ENCODE measurements at places on chromosomes 3 and 15.

- DNase-seq, result peak; percentile 44
These were observed 13.5 kb downstream of the BFSP2 start for GRCh38 chr3:133413161-133414020.

DNA sequence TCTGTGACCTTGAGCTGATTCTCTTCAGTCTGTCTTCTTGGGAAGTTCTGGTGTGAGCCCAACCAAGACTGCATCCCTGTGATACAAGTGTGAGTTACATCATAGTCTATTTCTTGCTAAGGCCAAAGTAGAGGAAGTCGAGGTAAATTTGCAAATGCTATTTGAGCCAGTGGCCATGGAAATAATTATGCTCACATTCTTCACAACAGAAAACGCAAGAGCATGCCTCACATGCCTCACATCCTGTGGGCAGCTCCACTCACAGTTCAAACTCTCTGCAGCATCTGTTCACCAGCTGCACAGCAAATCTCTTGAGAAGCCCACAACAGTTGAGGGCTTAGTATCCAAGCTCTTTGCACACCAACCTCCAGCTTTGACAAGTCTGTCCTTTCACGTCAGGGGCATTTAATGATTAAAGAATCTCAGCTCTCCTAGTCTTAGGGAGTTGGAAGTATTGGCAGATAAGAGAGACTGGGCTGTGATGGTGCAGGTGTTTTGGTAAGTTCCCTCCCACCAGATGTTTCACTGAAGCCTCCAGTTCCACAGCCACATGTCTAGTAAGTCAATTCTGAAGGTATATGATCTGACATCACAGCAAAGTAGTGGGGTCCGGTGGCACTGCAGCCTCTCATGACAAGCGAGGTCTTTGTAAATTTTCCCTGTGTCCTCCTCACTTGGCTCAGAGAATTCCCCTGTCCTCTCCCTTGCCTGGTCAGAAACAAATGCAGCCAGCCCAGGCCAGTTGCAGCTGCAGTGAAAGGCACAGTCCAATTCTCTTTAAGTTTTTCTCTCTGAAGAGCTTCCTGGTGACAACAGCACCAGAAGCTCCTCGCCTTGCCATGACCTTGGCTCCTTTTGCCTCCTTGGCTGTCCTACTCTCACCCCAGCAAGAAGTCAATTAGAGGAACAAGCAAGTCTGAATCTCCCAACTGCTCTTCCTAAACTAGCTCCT, 166.1 kb downstream of the SSR3 start:
- no peak for DNase-seq

DNA sequence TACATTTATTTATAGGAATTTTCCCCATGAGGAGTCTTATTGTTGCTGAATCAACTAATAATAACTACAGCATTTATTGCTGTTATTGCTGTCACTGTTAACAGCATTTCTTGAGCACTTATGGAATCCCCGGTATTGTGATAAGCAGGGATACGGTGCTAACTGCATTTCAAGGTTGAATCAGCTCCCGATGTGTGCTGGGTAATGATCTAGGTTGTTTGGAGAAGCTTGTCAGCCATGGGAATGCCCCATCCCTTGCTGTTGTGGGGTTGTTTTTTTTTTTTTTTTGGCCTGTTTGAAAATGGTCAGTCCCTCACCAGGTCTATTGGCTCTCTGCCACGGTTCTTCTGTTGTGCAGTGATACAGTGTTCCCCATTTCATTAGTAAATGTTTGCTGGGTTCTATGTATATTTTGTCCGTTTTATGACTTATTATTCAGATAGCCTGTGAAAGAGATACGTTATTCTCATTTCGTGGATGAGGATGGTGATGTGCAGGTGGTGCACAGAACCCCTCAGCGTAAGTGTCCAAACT, 48.5 kb downstream of the MED12L start:
- no peak for DNase-seq

DNA sequence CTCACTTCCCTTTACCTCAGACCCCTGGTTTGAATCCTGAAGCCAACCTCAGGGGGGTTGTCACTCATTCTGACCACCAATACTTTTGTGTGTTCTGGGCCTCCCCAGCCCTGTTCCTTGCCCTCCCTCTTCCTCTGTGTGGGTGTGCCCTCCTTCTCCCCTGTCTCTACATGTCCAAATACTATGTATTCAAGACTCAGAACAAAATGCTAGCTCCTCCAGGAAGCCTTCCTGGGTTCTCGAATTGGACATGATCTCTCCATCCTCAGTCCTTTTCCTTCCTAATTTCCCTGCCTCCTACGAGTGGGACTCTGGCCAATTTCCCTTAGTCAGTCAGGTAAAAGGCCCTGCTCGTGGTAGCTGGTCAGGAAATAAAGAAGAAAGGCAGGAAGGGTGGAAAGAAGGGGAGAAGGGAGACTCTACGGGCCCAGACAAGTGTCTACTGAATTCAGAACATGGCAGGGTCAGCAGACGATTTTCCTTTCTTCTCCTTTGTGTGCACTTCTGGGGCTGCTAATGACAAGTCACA, 79.7 kb downstream of the BDH1 start:
- no peak for DNase-seq

- DNase-seq, result peak; percentile 25
These were observed 917 bp downstream of the LNP1 start for GRCh38 chr3:100402256-100402655.

- peak; percentile 55 for DNase-seq
These were observed 249.3 kb upstream of the FEZF2 start for GRCh38 chr3:62622553-62623174.

GRCh38 chr3:181328346-181328745, 338.8 kb upstream of the DNAJC19 start:
- DNase-seq, result no peak

DNA sequence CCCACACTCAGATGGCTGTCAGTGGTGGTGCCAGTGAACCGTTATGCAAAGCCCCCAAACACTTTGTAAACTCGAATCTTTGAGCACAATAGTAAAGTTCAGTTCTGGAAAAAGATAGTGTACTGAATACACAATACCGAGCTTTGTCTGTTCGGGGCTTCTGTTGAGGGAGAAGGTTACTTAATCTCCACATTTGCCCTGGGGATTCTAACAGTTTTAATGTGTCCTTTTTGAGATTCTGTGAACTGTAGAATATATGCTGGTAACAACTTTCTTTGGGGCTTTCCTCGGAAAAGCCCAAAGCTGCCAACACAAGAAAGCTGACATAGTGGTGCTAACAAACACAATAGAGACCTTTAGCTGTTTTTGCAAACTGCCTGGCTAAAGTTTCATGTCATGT, 686.5 kb downstream of the ROBO1 start:
- DNase-seq, result no peak

GRCh38 chr3:181999314-181999713, 287.6 kb downstream of the SOX2 start:
- no peak for DNase-seq

Measured in small intestine (tissue), 16 donors.